CD4-positive, alpha-beta T cell treated with Interleukin-6 at 100 ng/mL for 8 hours (primary cell): ENCODE measurements at places on chromosomes 12 and 14.

DNA sequence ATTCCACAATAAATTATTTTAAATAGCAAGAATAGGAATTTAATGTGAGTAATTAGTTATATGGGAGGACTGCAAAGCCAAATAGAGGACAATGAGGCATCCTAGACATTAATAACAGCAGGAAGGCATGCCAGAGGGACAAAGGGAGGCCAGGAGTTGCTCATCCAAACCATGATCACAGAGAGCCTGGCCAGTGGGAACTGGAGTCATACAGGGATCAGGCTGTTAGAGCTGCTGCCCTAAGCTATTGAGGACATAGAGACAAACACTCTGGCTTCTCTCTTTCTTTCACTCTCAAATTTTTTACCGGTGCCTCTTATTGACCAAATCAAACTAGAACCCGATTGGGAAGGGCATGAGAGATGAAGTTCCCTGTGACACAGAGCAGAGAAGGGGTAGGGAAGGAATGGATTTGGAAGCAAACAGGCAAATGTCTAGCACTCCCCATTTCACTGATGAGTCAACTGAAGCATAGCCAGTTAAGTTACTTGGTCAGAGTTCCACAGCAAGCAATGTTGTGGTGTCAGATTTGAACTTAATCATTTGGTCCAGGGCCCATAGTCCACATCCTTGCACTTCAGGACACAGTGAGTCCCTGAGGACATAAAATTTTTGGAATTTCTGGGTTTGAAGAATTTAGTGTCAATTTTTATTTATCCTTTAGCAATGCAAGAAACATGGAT is 17.9 kb upstream of the CFAP54 start:
- DNase-seq, result no peak

DNA sequence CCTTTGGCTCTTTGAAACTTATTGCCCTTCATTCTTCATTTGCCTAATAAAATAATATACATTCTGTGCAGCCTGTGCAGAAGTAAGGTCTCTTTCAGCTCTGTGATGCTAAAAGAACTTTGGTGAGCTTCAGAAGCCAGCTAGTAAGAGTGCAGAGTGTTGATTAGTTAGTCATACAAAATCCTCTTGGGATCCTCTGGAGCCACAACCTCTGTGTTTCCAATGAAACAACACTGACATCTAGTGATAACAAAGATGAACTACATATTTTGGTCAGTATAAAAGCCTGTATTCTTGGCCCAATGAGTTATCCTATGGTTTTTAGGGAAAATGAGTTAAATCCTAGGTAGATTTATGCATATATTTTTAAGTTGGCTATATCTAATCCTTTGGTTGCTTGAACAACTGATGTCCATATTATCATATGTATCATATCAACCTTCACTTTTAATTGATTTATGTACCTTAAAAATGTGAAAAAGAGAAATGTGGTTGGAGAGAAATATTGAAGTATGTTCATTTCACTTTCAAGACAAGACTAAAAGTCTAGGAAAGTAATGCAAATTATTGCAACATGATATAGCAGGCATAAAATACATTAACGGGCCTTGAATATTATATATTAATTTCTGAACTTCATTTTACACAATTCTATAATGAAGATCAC is 158.4 kb downstream of the KLHL28 start:
- DNase-seq, result no peak

GRCh38 chr12:44384136-44384535 is 492.0 kb downstream of the NELL2 start:
- DNase-seq, result no peak

DNA sequence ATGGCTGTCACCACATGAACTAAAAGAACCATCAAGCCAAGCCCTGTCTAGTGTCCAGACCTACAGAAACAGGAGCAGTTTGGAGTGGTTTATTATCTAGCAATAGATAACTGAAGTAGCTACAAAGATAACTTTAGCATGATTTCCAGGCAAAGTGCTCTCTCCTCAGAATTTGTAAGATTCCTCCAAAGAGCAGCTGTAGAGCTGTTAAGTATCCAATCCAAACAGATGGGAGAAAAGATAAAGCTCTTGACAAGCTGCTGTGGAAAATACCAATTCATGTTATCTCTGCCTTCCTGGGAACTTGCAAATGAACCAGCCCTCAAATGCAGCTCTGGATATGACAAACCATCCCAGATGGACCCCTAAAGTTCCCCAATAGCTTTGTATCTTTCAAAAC is 78.9 kb upstream of the RESF1 start:
- DNase-seq, result no peak

- DNase-seq, result no peak
These were observed 318.6 kb upstream of the FAR2 start for GRCh38 chr12:28830491-28830890.
